Stimulated activated CD4-positive, alpha-beta T cell treated with anti-CD3 and anti-CD28 coated beads, Interleukin-2, amount 100 ng/mL, for 48 hours (primary cell): ENCODE measurements at places on chromosomes 6 and 20.

- DNase-seq, result no peak
Observed at GRCh38 chr6:118325220-118325860, 222.8 kb upstream of the PLN start.

- DNase-seq, result no peak
Observed at GRCh38 chr6:160358225-160359119, 10.3 kb downstream of the SLC22A3 start.

- DNase-seq, result no peak
Observed at GRCh38 chr6:27043244-27043643, 204.3 kb upstream of the PRSS16 start.

- no peak for DNase-seq
Observed at GRCh38 chr6:125818225-125818657, 27.5 kb downstream of the NCOA7 start.

DNA sequence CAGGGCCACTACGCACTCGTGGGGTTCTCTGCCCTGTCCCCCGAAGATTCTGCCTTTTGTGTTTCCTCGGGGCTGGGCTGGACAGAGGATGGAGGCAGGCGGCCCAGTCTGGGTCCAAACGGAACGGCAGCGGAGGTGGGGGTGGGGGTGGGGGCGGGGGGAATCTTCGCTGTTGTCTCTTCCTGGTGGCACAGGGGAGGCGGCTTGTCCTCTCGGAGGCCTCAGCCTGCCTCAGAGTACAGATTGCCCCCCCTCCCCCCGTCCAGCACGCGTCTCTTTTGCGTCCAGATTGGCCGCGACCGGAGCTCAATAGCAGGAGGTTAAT is 1.4 kb upstream of the INSM1 start:
- DNase-seq, result no peak

DNA sequence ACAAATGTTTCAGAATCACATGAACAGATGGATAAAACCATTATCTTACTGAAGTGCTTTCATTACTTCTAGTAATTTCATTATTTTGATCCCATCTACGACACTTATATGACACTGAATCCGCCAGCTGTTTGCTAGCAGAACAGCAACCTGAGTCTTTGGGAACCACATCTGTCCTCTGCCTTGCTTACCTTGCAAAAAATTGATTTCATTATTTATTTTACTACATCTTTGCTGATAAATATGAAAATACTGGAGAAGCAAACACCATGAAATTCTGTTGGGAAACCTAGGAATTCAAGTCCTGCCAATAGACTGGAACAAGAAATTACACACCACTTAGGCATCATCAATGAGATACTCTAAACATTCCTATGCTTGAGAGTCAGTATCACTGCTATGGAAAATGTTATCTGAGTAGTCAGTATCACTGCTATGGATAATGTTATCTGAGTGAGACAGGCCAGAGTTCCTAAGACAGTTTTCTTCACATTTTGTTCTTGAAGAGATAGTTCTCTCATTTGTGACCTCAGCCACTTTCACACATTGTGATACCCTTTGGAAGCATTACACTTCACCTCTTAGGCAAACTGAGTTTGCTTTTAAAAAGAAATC is 91.9 kb downstream of the PDE10A start:
- DNase-seq, result no peak

- no peak for DNase-seq
Observed at GRCh38 chr6:148528292-148528691, 185.7 kb downstream of the SASH1 start.

- DNase-seq, result no peak
Observed at GRCh38 chr20:19347943-19348456, 135.6 kb downstream of the SLC24A3 start.

- DNase-seq, result no peak
Observed at GRCh38 chr6:119609865-119610264, 260.3 kb upstream of the MAN1A1 start.

DNA sequence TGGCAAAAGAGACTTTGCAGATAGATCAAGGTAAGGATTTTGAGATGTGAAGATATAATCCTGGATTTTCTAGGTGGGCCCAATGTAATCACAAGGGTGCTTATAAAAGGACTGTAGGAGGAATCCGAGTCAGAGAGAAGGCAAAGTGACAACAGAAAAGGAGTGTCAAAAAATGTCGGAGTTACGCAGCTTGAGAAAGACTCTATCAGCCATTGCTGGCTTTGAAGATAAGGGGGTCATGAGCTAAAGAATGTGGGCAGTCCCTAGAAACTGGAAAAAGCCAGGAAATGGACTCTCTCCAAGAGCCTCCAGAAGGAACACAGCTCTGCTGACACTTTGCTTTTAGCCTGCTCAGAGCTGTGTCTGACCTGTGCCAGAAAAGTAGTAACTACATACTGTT is 8.7 kb upstream of the RWDD1 start:
- DNase-seq, result no peak

DNA sequence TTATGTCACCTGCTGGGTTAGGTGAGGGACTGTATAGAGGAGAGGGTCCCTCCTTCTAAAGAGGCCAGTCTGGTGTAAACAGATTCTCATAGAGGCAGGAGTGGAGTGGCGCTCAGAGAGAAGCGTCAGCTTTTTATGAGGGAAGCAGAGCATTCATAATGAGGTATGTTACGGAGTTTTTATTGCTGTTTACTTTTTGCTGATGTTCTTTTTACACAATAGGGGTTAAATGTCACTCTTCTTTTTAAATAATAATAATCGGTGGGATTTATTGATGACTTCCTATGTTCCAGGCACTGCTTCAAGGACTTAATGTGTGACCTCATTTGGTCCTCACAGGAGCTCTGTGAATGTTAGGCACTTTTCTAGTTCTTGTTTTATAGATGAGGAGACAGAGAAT is 79.9 kb downstream of the L3MBTL3 start:
- DNase-seq, result no peak

- DNase-seq, result no peak
Observed at GRCh38 chr6:52399511-52400312, 20.4 kb upstream of the EFHC1 start.

DNA sequence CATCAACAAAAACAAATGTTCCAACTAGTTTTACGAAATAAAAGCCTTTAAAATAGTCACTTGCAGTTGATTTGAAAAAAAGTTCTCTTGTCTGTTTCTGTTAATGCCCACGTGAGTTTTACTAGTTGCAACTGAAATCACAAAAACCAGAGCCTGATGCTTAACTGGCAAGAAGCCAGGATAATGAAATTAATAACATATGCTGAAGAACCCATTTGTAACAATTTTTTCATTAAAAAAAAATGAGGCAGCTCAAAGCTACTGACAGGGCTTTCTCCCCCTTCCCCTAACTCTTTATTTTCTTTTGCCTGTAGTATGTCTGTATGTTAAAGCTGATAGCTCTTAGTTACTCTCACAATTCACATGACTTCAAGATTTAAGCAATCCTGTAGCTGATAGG is 132.7 kb upstream of the EYA4 start:
- DNase-seq, result no peak

DNA sequence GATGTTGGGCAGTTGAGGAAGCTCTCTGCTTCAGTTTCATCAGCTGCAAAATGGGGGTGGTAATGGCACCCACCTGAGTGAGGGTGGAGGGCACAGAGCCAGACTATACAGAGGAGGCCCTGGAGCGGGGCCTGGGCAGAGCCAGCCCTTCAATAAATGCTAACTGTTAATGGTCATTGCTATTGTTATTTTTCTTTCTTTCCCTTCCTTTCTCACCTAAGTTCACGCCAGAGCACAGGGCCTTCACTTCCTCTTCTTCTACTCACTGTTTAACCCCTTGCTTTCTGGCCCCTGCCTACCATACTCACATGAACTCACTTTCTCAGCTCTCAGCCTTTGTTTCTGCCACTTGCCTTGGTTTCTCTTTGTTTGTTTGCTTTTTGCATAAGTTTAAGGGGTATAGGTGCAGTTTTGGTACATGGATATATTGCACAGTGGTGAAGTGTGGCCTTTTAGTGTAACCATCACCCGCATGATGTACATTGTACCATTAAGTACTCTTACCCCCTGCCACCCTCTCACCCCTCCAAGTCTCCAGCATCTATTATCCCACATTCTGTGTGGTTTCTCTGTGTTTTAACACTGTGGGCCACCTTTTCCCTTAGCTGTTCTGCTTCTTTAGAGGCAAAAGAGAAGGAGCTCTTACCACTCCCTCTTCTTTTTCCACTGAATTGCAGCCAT is 7.5 kb upstream of the RREB1 start:
- DNase-seq, result no peak

DNA sequence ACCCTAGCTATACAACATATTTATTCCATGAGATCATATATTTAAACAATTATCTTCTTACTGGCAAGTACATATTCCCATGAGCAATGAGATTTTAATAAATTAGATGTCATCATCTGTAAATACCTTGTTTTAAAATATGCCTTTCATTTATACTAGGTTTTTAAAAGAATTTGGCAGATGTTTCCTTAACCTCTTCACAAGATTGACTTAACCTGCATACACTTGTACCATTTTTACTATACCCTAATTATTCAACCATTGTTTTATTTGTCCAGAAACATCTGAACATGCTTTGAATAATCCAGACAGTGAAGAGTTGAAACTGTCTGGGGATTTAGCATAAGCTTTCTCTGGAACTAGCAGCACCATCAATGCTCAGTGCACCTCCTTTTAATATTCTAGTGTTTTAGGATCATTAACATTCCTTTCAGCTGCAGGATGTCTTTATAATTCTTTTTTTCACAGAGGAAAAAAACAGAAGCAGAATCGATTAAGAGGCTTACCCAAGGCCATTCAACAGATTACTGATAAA is 188.0 kb upstream of the TENT5A start:
- DNase-seq, result no peak

- no peak for DNase-seq
Observed at GRCh38 chr6:17021539-17021889, 80.3 kb upstream of the STMND1 start.

GRCh38 chr6:2624177-2624576 is 126.5 kb downstream of the MYLK4 start:
- no peak for DNase-seq

DNA sequence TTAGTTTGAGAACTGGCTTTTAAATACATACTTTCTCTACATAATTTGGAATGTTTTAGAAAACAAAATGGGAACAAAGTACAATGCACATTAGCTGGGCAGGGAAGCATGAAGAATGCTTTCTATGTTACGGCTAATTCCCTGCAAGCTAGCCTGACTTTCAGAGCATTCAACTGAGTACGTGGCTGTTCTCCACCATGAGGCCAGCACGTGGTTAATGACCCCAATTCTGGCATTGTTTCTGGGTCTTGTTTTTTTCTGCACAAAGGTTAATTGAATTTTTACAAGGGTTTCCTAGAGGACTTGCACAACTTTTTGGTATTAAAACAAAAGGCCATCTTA is 208.6 kb upstream of the AGPAT4 start:
- no peak for DNase-seq

- DNase-seq, result no peak
Observed at GRCh38 chr6:16712931-16713484, 48.3 kb downstream of the ATXN1 start.

DNA sequence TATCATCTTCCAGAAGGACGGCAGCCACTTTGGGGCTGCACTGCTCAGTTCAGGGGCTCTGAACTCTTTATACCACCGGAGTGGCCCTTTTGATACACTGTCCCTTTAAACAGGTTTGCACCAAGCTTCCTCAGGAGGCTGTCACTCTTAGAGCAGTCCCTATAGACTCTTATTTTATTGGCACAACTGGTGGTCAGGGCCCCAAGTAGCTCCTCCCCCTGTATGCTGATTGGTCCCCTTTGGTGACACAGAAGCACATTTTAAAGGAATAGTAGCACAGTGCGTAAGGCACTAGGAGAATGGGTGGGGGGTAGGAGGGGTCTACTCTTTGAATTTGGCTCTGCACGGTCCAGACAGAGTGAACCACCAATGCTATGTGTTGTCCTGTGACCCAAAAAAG is 122.6 kb upstream of the MLN start:
- DNase-seq, result no peak

GRCh38 chr6:137866200-137866913 is 702 bp upstream of the TNFAIP3 start:
- no peak for DNase-seq

GRCh38 chr20:43189554-43190331 is at the start of gene PTPRT:
TSS of gene PTPRT (minus strand) at chr20:43189906. CDS start at chr20:43189733, 173 bp downstream.
- no peak for DNase-seq

- DNase-seq, result no peak
Observed at GRCh38 chr20:60192326-60192725, 234.1 kb downstream of the CDH26 start.

DNA sequence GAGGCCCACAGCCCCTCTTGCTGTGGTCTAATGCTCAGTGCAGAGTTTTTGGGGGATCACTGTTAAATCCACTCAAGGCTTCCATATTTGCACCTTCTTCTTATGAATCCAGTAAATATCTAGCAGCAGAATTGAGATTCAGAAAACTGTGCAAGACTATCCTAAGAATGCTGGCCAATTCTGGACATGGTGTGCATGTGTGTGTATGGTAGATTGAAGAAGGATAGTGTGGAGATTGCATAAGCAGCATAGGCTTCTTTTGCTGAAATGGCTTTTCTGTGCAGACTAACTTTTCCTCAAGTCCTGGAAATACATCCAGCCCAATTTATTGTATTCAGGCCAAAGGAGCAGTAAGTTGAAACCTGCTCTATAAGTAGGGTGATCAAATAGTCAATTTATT is 39.7 kb downstream of the FBXO9 start:
- no peak for DNase-seq

DNA sequence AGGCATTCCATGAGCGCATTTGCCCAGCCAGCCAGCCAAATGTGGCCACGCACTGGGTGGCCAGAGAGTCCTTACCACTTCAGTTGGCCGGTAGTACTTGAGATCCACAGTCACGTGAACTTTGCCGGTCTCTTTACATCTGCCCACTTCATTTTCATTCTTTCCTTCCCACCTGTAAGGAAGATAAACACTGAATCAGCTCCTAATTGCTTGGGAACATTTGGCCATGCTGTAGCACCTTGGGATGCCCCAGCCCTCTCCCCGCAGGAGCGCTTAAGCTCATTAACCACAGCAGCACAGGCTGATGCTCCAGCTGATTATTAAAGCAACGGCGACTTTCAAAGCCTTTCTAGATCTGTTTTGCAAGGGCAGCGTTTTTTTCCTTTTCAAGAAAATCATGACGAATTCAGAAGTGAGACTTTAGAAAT is 116.6 kb downstream of the FOXC1 start:
- DNase-seq, result no peak
